ENCODE measurements at places on chromosomes 1 and 21.

GRCh38 chr21:27480841-27481261 is 514.0 kb upstream of the ADAMTS5 start:
- no peak for DNase-seq

DNA sequence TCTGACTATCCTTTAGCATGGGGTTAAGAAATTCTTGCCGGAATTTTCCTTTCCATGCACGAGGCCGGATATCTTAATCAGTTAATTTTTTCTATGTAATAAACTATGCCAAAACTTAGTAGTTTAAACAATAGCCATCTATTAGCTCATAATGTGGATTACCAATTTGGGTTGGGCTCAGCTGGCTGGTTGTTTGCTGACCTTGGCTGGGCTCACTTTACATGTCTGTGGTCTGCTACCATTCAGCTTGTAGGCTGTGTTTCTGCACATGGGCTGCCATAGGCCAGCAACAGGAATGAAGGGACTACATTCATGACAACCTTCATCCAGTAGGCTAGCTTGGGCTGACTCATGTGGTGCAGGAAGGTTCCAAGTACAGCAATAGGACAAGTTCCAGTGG is 56.0 kb upstream of the NTPCR start:
- no peak for DNase-seq

GRCh38 chr1:154607106-154607608 is 829 bp downstream of the ADAR start:
- no peak for DNase-seq

GRCh38 chr1:155104605-155105534 is 22.8 kb upstream of the EFNA1 start:
- DNase-seq, result no peak

DNA sequence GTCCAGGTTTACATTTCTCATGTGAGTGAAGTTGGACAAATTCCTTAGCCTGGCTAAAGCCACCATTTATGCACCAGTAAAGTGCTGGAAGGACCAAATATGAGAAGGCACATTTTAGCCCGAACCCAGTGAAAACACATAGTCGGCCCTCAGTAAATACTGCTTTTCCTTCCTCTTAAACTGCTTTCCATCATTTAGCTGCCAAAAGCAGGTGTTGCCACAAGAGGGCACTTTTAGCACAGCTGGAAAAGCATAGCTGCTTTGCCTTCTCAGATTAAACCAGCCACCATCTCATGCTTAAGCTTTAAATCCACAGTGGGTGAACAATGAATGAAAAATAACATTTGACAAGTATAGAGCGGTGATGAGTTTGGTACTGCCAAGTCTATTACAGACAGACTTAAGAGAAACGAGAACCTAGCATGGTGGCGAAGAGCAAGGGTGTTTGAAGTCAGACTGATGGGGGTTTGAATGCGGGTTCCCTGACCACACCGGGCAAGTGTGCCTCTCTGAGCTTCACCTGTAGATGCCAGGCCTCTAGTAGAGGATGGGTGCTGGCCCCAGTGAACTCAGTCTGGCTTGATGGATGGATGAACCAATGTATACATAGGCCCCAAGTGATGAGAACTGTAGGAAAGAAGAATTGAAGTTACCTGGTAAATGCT is 57.8 kb downstream of the SLC35D1 start:
- DNase-seq, result no peak

DNA sequence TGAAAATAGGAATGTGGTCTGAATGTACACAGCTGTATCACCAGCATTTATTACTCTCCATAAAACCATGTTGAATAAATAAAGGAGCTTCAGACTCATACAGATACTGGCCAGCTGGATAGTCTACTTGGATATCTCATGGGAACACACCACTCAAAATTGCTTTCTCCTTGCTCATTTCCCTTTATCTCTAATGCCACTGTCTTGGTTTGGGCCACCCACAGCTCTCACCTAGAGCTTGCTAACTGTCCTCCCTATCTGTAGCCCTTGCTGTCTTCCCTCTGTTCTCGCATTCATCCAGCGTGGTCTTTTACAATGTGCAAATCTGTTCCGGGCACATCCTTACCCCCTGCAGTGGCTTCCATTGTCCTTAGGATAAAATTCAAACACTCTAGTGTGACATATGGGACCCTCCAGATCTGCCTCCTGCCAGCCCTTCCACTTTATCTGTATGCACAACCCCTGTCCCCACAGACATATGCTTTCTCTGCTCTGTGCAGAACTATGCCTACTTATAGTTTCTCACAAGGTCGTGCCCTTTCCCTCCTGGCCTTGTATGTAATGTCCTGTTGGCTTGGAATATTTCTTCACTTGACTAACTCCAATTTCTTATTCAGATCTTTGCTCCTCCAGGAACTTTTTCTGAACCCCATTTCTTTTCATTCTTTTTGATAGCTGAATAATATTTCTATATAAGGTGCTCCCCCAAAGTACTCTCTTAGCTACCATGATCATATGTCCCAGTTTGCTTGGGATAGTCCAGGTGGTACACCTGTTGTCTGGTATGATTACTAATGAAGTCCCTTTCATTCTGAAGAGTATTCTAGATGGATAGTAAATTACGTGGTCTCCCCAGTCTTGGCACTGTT is 2.9 kb downstream of the FLVCR1 start:
- DNase-seq, result no peak

DNA sequence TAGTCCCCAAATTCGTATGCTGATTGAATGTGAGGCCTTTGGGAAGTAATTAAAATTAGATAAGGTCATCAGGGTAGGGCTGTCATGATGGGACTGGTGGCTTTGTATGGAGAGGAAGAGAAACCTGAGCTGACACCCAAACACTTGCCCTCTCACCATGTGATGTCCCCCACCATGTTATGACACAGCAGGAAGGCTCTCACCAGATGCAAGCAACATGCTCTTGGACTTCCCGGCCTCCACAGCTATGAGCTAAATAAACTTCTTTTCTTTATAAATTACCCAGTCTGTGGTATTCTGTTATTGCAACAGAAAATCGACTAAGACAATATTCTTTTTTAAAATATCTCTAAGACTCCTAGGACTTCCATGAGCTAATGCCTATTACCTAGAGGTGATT is 43.6 kb upstream of the GUCA2B start:
- DNase-seq, result no peak

Data from SIG-M5 (cell line).